ENCODE measurements at places on chromosomes 13 and 19.

GRCh38 chr19:9854282-9854846 lies 19.2 kb downstream of the PIN1 start:
- DNase-seq: no peak

- no peak for DNase-seq
Measured at GRCh38 chr19:30651066-30651465, 278.9 kb downstream of the ZNF536 start.

DNA sequence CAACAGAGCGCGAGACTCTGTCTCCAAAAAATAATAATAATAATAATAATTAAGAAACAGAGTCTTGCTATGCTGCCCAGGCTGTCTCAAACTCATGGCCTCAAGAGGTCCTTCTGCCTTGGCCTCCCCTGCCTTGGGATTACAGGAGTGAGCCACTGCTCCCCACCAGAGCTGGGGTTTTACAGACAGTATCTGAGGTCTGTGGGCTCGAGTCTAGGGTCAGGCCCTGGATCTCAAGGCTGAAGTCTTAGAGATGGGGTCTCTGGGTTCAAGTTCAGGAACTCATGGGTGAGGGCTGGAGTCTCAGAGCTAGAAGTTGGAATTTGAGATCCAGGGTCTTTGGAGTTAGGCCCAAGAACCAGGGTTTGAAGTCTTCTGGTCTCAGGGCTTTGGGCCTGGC lies 3.5 kb downstream of the IL11 start:
- no peak for DNase-seq

DNA sequence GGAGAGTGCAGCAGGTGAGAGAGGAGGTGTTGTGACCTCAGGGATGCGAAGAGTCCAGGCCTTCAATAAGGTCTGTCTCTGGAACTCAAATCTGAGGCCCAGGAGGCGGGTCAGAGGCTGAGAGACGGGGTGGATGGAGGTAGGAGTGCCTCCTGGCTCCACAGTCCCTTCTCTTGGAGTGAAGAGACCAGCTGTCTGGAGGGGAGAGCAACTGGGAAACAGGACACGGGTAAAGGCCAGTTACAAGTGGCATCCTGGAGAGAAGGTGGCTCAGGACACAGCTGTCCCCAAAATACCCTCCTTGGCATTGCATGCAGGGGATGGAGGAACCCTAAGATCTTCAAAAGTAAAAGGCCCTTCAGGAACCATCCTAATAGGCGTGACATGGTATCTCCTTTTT lies 19.2 kb downstream of the PDE4A start:
- DNase-seq: no peak

Data from activated gamma-delta T cell treated with Interleukin-2 at 50 U/mL for 16 hours (primary cell).